GM23248 (cell line): ENCODE measurements at places on chromosomes 2 and 18. TPM values are rescaled to one million over a fixed set of nuclear protein-coding genes. Genes with fewer than 3 reads are reported as not detected.

Gene DSC1
- total RNA-seq = not detected in 2 replicates

Gene MYL1
- not detected in 2 replicates for total RNA-seq

Gene ZSWIM2
- not detected in 2 replicates for total RNA-seq

DNA sequence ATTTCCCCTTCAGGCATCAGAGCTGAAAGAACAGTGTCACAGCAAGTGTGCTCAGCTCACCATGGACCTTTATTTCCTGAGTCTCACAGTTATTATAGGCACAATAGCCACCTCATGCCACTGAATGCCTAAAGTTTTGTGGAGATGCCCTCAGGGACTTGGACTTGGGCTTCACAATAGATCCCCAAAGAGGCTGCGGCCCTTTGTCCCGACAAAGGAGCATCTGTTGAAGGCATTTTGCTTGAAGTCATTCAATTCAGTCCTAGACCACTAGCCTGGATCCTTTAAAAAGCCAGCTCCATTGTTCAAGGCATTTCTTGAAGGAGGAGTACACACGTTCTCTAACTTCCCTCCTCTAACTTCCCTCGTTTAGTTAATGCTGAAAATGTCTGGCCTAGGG lies 125.4 kb downstream of the DCC start:
- no peaks in the 10 kb centered on the region for H3K36me3 ChIP-seq
- H3K4me1 ChIP-seq = no peaks in the 10 kb centered on the region
- H3K27me3 ChIP-seq = no peaks in the 10 kb centered on the region
- DNase-seq = no peak

DNA sequence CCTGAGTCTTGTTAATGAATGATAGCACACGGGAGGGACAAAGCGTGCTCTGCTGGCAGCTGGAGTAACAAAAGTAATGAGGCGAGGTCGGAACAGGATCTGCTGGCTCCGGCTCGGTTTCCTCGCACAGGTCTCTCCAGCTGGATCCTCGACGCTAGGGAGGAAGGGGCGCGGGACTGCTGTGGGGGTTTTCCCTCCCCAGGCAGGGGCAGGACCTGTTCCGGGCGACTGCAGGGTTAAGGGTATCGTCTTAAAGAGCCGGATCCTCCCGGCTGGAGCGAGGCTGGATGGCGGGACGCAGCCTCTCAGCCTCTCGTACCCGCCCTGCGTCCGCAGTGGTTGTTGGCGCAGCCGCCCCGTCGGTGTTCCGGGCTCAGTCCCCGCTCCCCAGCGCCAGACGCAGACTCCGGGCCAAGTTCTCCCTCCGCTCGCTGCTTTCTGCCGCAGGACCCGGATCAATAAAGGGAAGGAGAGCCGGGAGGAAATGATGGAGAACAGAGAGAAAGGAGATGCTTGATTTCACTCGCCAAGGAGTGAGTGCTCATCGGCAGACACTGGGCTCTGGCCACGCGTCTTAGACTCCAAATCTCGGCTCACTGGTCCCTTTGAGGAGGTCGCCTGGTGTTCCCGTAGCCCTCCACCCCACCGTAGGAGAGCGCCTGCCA lies 1.1 kb upstream of the LIPG start:
- DNase-seq = peak; percentile 40
- H3K4me1 ChIP-seq = peaks cover 8% of the 10 kb centered on the region; the same call in 1 of the 2 replicates
- H3K36me3 ChIP-seq = no peaks in the 10 kb centered on the region

DNA sequence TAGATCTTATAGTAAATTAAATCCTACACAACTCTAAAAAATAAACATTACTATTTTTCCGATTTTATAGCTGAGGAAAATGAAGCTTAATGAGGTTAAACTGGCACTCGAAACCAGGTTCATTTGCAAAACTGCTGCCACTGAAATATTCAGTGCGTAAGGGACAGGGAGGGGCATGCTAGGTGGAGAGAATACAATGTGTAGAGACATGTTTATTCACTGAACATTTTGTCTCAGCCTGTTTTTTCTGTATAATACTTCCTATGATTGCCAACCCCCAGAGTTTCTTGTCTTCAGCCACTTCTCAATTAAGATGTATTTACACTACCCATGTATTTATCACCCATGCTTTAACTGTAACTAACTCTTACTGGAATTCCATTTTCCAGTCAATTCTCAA lies 31.6 kb upstream of the ZNF804A start:
- H3K4me3 ChIP-seq = no peak overlapping the region
- no peak overlapping the region for H3K27ac ChIP-seq
- no peaks in the 10 kb centered on the region for H3K27me3 ChIP-seq
- no peak for DNase-seq

DNA sequence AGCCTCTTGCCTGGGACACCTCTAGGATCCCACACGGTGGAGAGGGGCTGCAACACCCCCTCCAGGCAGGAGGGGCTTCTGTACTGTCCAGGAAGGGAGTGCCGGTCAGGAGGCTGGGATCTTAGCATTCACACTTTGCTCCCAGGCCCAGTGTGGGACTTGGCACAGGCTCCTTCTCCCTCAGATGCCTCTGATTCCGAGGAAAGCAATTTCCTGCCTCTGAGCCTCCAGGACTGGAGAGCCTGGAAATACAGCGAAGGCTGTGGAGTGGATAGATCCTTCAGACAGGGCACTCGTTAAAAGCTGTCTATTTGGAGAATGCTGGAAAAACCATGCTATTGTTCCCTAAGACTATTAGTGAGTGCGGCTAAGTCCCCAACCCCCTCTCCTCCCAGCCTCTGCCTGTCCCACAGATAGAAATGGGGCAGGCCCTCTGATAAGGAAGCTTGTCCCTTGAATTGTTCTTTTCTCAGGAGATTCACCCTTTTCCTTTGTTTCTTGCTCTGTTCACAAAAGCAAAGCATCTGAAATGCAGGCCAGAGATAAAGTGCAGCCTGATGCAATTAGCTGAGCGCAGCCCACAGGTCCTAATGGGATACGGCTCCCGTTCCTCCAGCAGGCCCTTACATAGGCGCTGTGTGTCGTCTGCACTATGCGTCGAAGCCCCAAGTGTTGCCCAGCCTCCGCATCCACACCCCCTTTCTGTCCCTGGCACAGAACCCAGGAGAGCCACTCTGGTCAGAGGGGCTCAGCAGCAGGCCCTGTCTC lies 252.2 kb downstream of the KLHL29 start:
- DNase-seq = peak; percentile 71
- H3K27ac ChIP-seq = peak overlapping the region; percentile 48; the same call in 1 of the 2 replicates
- H3K4me1 ChIP-seq = peaks cover 10% of the 10 kb centered on the region
- H3K36me3 ChIP-seq = no peaks in the 10 kb centered on the region
- no peak overlapping the region for H3K4me3 ChIP-seq

- no peaks in the 10 kb centered on the region for H3K27me3 ChIP-seq
- H3K36me3 ChIP-seq = no peaks in the 10 kb centered on the region
- H3K4me1 ChIP-seq = peaks cover 58% of the 10 kb centered on the region
- peak overlapping the region; percentile 44; the same call in 1 of the 2 replicates for H3K4me3 ChIP-seq
- peak; percentile 83 for DNase-seq
These were observed 27.1 kb upstream of the PIEZO2 start for GRCh38 chr18:11176481-11176881.
